ENCODE measurements at places on chromosomes 1 and 21.

DNA sequence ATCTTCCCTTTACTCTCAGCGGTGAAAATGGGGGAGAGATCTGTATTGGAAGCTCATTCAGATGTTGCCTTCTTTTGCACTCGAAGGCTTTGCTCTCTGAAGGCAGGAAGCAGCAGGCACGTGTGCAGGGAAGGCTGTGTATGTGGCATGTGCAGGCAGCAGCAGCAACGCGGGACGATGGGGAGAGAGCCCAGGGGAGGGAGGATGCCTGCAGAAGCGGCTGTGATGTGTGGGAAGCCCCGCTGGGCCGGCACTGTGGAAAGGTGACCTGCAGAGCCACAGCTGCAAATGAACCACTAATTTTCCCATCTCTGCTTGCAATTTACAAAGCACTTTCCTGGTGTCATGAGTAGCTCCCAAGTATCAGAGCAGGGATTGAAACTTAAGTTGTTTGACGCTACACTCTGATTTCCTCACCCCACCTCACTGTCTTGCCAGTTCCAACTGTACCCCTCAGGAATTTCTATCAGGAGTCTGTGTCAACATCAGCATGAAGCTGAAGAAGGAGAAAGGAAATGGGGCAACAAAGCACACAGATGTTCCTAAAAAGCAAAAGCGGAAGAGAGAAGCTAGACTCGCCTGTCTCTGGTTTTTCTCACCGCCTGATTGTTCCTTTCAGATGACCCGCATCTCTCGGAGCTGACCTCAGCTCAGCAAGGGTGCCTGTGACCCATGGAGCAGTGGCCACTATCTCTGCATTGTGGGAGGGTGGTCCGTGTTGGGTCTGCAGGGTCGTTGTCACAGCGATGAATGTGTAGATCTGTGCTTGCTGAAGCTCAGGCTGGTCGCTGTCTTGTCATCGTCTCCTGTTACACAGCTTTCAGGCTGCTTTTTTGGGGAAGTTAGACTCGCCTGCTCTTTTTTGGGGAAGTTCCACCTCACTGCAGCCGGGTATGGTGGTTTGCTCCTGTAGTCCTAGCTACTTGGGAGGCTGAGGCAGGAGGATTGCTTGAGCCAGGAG, 156.1 kb downstream of the KIF26B start:
- DNase-seq: peak; percentile 47

DNA sequence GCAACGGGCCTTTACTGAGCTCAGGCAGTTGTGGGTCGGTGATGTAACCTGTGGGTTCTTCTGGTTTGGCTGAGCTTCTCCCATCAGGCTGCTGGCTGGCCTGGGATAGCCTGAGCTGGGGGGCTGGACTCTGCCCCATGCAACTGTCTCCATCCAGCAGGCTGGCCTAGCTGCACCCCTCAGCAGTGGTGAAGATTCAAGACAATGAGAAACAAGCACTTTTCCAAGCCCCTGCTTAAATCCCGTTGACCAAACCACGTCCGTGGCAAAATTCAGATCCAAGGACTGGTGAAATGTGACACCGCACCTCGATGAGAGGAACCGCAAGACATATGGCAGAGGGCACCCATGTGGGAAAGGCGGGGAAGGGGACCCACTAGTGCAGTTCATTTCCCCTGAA, 25.6 kb downstream of the PRSS38 start:
- no peak for DNase-seq

GRCh38 chr21:28444111-28444510, 548.6 kb downstream of the LTN1 start:
- DNase-seq: peak; percentile 73

- no peak for DNase-seq
Measured at GRCh38 chr1:20632386-20632785, 872 bp upstream of the PINK1 start.

DNA sequence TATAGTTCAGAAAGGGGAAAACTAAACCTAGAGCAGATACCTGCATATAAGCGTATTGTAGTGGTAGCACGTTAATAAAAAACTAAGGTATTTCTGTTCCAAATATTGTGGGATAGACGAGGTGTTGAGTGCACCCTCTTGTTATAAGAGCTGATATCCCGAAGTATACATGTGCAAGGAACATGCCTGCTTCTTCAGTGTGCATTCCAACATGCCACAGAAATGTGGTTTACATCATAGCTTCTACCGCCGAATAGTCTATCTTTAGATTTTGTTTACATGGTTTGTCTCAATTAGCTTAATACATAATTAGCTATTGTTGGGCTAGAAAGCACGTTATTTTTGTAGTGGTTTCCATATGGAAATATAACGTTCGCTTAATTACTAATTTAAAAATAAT, 2.2 kb downstream of the CHRM3 start:
- DNase-seq: no peak

DNA sequence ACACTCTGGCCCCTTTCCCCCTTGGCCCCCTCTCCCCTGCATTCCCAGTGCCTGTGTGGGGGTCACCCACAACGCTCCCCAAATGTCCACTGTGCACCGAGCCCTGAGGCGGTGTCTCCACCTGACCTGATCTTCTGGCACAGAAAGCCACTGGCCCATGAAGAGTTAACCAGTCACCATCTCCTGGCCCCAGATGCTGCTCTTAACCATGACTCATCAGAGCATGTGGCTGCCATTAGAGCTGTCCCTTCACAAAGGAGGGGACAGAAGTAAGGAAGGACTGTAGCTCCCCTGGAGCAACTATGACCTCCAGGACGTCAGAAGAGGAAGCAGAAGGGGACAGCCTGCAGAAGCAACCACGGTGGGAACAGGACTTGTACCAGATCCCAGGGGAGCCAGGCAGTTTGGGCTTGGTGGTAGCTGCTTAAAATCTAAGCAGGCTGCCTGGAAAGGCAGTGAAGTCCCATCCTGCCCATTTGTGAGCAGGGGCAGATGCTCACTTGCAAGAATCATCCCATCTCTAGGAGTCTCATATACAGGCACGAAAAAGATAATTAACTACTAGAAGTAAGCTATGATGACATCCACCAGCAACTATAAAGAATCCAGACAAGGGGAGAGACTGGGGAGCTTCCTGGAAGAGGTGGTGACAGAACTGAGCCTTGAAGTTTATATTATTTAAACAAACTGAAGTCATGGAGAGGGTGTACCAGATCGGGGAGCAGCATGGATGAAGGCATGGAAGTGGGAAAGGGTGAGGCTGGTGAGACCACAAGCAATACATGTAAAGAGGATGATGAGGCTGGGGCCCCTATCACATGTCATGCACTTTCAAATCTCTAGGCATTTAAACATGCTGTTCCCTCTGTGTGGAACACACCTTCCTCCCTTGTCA, 1.1 kb upstream of the TTC39A start:
- peak; percentile 38 for DNase-seq

GRCh38 chr1:68955424-68955823, 458.5 kb upstream of the DEPDC1 start:
- peak; percentile 62 for DNase-seq

GRCh38 chr21:26587736-26588201, 14.7 kb upstream of the CYYR1 start:
- DNase-seq: peak; percentile 90

DNA sequence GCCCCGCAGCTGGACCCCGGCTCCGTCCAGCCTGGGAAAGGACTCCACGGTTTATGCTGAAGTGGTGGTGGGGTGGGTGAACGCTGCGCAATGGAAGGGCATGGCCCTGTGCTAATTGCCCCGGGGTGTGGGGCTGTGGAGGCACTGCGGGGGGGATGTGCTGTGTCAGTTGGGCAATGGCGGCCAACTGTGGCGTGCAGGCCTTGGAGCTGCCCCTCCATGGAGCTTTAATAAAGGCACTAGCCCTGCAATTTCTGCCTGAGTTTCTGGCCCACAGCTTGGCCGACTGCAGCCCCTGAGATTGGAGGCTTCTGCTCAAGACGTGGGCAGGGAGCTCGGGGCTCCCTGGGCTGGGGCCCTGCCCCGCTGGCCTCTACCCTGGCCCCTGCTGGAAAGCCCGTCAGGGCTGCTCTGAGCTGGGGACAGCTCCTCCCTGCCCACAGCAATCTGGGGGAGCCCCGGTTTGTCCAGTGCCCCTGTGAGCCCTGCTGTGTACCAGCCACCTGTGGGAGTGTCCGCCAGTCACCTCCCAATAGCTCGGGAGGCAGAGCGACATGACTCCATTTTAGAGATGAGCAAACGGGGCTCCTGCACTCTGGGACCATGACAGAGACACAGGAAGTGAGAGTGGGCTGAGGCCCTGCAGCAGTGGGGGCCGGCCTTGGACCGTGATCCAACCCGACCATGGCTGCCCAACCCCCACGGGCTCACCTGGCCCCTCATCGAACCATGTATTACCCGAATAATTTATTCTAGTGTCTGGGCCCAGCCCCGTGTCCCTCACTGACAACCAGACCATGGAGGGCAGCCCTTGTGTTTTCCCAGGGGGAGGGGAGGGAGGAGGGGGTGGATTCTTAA, 8.7 kb upstream of the TNFRSF14 start:
- DNase-seq: no peak

DNA sequence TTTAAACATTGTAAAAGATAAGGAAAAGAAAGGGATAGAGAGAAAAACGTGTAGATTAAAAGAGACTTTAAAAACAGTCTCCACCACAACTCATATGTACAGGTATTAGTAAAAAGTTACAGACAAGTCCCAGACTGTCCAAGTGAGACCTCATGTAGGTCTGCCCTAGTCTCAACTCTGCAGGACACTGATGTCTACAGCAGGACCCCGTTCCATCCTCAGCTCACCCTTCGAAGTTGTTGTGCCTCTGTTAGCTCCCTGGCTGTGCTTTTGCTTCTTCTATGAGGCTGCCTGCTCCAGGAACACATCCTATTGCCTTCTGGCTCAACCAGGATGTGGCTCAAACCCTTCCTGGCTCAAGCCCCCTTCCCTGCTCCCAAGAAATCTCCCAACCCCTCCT, 72.9 kb upstream of the FBXO28 start:
- no peak for DNase-seq

- peak; percentile 64 for DNase-seq
Measured at GRCh38 chr1:17212487-17213121, 7.7 kb downstream of the PADI1 start.

DNA sequence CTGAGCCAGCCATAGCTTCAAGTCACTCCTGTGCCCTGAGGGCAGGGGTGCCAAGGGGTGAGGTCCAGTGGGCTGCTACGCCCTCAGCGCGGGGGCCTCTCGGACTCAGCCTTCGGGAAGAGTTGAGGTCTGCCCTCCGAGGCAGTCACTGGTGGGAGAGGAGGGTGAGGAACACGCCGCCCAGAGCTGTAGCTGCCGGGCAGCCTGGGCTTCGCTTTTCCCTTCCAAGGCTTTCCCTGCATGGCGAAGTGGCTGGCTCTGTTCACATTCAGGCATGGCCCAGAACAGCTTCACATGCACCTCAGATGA, 43.0 kb upstream of the C1orf174 start:
- no peak for DNase-seq

- DNase-seq: peak; percentile 3
Measured at GRCh38 chr1:174469687-174470086, 21.9 kb downstream of the GPR52 start.

- no peak for DNase-seq
Measured at GRCh38 chr1:247407180-247407616, 8.8 kb upstream of the NLRP3 start.

DNA sequence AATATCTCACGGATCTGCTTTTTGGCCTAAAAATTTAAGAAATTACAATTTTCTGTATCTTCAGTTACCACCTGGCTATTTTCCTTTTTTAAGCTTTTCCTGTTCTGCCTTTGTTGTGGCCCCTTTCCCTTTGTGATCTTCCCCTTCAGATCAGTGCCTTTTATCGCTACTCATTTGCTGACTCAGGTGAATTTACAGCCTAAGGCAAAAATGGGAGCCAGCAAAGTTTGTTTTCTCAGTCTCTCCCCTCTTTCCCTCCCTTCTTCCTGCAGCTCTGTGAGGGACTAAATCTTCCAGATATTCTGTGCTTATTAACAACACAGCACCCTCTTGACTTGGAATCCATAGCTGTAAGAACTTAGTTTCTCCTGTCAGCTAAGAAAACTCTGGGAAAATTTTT, 5.3 kb upstream of the PRRC2C start:
- DNase-seq: no peak

DNA sequence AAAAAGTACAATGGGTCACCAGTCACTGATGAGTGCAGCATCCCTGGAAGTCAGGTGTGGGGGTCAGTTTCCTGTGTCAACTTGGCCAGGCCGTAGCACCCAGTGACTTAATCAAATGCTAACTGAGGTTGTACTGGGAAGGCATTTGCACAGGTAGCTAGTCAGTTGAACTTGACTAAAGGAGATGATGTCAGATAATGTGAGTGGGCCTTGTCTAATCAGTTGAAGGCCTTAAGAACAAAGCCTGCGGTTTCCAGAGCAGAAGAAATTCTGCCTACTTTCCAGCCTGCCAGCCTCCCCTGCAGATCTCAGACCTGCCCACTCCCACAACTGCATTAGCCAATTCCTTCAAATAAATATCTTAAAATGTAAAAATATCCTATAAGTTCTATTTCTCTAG, 57.1 kb downstream of the ERG start:
- no peak for DNase-seq

DNA sequence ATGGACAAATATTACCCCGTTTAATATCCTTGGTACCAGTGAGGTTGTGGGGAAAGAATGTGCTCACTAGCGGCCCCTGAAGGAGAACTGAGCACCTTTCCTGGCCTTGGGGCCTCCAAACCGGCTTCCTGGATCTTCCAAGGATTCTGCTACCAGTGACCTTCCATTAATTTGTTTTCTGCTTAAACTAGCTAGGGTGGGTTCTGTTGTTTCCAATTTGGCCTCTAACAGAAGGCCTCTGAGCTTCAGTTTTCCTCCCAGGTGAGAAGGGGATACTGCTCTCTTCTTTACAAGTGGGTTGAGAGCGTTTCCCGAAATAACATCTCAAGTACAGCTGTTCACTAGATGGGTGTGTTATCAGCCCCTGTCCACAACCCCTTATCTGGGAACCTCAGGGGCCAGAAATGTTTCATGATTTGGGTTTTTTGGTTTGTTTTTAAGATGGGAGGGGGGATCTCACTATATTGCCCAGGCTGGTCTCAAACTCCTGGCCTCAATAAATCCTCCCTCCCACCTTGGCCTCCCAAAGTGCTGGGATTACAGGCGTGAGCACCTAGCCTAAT, 16.9 kb upstream of the IFNGR2 start:
- DNase-seq: no peak

DNA sequence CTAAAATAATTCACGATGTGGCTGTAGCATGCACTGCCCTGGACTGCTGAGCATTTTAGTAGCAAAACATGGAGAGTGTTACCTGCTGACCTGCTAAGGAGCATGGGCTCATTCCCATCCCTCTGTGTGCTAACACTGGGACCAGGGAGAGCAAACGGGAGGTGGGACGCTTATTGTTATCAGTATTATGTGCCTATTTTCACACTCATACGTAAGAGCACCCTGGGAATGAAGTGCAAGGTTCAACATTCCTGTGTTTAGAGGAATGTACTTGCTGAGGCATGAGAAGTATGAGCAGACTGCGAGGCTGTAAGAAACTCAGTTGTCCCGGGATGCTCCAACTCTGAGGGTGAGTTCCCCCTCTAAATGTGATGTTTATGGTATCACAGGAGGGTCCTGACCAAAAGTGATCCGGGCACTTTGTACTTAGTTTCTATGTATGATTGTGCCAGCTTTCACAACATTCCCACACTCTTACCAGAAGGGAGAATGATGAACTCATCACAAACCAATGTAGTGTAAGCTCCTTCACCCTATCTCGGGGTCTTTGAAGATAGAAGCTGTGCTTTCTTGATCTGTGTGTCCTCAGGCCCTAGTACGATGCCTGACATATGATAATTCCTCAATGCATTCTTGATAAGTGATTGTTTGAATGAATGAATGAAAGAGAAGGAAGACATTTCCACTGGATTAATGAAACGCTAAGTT, 164.8 kb downstream of the KCNJ6 start:
- peak; percentile 18 for DNase-seq

- DNase-seq: peak; percentile 9
Measured at GRCh38 chr1:212002536-212002935, 32.8 kb downstream of the INTS7 start.

Measured in fibroblast of the aortic adventitia (primary cell).